ENCODE measurements at places on chromosomes 7 and 10.
A peak's percentile ranks its signal among the peaks of the same experiment; 100 is the strongest.

DNA sequence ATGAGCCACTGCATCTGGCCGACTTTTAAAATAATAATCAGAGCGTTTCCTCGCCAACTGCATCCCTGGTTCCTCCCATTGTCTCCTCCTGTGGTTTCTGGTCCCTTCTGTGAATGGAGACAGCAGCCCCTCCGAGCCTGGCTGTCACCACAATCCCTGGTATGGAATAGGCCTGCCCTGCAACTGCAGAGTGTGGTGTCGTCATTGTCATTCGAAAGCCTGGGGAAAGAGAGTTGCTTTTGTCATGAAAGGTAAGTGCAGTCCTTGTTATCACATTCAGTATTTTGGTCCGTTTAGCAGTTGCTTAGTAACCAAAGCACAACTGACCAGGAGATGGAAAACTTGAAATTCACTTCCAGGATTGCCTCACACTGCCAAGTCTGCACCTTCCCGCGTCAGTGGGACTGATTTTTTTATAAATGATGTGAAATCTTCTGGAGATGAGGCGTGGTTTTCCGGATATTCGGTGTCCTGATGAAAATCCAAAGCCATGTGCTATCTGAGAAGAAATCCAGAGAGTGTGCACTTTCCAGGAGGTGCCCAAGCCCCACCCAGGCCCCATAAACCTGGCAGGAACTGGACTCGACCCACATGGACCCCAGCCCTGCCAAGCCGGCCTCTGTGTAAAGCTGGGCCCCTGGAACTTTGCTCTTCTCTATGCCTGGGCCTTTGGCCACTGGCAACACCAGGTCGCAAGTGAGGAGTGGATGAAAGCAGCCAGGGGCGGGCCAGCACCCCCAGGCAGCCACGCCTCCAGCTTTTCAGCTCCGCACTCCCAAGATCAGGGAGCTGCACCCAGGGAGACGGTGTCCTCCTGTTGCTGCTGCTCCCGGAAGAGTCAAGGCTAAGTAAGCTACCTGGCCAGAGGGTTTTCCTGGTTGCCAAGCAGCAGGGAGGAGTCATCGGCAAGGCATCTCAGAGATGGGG lies 133.7 kb upstream of the SH2B2 start:
- peak; percentile 33 for DNase-seq

GRCh38 chr7:112152186-112152585 lies 54.0 kb downstream of the DOCK4 start:
- no peak for DNase-seq

- peak; percentile 49 for DNase-seq
These were observed 42.3 kb downstream of the BRI3 start for GRCh38 chr7:98323597-98324322.

DNA sequence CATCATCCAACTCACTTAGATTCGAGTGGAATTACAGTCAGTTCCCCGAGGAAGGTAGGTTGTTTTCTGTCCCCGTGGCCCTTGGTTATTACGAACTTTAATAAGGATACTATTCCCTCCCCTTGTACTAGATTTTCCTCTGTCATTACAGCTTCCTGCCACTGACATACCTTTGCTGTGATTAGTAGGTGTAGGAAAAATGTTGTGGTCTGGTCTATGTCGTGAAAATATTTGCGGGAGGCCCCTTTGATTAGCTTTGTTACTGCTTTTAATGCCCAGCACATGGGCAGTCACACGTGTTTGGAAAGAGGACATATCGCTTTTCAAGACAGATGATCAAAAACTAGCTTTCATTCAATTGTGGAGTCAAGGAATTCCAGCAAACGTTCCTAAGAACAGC lies 92.2 kb downstream of the GATA3 start:
- no peak for DNase-seq

GRCh38 chr7:112779667-112780066 lies 10.5 kb downstream of the TMEM168 start:
- DNase-seq, result no peak

- no peak for DNase-seq
These were observed 13.4 kb downstream of the NOC3L start for GRCh38 chr10:94349327-94349726.

GRCh38 chr10:121975295-121976086 lies 474 bp upstream of the NSMCE4A start:
- DNase-seq, result no peak

- no peak for DNase-seq
These were observed 13.1 kb downstream of the BRAT1 start for GRCh38 chr7:2542011-2542915.

DNA sequence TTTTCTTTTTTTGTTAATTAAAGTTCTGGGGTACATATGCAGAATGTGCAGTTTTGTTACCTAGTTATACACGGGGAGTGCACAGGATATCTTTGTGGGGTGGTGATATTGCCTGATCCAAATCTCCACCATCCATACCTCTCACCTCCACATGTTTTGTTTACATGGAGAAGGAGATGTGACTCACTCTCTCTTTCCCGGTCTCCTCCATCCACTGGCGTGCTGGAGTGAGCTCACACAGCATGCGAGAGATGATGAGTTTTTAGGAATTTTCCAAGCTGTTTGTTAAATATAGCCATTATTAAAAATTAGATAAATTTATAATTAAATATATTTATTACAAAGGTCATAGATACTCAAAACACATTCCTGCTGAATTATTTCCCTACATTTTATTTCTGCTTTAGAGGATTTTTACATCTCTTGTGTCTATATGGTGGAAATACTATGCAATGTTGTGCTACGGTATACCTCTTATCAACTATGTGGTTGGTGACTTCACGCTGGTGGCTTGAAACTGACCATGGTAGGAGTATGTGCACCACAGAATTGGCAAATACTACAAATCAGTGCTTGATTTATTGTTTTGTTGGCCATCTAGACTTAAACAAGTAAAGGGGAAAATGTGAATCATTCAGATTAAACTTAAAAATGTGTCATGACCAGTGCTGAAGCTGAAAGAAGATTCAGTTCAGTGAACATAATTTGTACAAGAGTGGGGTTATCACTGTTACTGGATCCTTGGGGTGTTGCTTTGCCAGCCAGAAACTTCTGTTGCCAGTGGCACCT lies 107.9 kb upstream of the FAM180A start:
- no peak for DNase-seq

- no peak for DNase-seq
These were observed 178.1 kb upstream of the GALNT17 start for GRCh38 chr7:70953796-70954195.

GRCh38 chr7:131083781-131084180 lies 243.9 kb upstream of the MKLN1 start:
- DNase-seq, result no peak

- DNase-seq, result no peak
These were observed 9.3 kb downstream of the ADAP1 start for GRCh38 chr7:945147-945555.

- no peak for DNase-seq
These were observed 4.4 kb upstream of the EN2 start for GRCh38 chr7:155453296-155454182.

- DNase-seq, result no peak
These were observed 412.4 kb upstream of the NRP1 start for GRCh38 chr10:33746836-33747268.

GRCh38 chr7:94064541-94065191 lies 60.5 kb upstream of the BET1 start:
- no peak for DNase-seq

- DNase-seq, result peak; percentile 24
These were observed 47.9 kb upstream of the SLC35B4 start for GRCh38 chr7:134364619-134365037.

- DNase-seq, result no peak
These were observed 105.2 kb upstream of the PDLIM1 start for GRCh38 chr10:95395947-95396449.

DNA sequence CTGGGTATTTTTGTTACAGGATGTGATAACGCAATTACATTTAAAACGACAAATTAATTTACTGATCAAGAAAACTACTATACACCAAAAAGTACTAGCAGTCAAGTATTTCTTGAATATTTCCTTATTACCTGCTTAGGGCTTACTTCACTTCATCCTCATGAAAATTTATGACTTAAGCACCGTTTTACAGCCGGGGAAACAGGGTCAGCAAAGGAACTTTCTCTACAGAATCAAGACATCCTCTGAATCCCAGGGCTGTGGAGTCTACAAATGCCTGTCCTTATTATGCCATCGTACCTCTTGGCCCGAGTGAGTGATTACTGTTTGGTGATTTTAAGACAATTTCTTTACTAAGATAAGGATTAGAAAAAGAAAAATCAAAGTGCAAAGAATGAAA lies 248.3 kb downstream of the ZMYND11 start:
- no peak for DNase-seq

DNA sequence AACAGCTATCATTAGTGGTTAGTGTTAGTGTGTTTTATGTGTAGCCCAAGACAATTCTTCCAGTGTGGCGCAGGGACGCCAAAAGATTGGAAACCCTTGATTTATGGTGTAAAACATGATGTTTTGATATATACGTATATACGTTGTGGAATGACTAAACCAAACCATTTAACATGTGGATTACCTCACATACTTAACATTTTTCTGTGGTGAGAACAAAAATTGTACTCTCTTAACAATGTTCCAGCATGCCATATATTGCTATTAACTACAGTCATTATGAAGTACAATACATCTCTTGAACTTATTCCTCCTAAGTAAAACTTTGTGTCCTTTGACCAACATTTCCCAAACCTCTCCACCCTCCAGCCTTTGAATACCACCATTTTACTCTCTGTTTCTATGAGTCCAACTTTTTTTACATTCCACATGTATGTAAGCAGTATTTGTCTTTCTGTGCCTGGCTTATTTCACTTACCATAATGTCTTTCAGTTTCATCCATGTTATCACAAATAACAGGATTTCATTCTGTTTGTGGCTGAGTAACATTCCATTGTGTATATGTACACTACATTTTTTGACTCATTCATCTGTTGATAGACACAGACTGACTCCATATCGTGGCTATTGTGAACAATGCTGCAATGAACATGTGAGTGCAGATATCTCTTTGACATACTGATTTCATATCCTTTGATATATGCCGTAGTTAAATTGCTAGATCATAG lies 42.2 kb upstream of the MAGI2 start:
- DNase-seq, result peak; percentile 12

DNA sequence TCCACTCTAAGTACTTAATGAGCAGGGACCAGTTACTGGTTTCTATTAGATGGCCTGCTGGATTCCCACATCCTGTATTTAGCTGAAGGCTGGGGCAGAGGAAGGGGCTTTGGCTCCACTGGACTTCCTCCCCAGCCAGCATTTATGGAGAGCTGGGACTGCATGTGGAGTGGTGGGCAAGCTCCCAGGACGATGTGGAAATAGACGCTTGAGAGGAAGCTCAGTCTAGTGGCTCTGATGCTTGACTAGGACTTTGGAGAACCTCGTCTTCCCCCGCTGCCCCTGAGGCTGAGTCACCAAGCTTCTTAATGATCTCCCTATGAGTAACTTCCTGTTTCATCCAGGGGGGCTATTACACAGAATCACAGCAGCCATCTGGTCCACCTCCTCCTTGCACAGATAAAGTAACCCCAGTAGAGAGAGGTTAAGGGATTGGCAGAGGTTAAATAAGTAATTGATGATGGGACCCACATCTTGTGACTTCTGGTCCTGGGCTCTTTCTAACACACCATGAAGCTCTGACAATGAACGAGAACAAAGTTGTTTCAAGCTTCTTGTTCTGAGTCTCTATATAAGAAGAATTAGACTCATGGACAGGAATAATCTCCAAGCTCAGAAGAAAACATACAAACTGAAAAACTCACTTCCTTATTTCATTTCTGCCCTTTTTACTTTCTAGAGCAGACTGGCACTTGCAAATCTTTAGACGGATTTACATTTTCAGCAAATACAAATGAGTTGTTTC lies 126.2 kb downstream of the PRPF18 start:
- peak; percentile 74 for DNase-seq

DNA sequence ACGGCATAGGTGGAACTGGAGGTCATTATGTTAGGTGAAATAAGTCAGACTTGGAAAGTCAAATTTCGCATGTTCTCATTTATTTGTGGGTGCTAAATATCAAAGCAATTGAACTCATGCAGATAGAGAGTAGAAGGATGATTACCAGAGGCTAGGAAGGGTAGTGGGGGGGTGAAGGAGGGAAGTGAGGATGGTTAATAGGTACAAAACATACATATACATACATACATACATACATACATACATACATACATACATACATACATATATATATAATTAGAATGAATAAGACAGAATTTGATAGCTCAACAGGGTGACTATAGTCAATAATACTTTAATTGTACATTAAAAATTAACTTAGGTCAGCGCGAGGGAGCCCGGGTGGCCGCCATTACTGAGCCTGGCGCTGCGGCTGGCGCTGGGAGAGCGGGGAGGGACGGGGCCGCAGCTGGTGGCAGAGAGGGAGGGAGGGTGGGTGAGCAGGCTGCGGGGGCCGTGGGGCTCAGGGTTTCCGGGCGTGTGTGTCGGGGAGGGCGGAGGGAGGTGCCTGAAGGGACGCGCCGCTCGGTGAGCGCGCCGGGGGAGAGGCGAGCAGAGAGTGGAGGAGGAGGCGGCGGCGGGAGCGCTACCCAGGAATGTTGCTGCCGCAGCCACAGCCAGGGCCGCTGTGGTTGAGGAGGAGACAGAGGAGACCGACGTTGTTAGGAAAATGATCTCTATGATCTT lies 85.8 kb upstream of the EGFR start:
- DNase-seq, result peak; percentile 84

GRCh38 chr7:157188091-157188665 lies 49.5 kb downstream of the UBE3C start:
- DNase-seq, result no peak

- peak; percentile 68 for DNase-seq
These were observed 47.2 kb upstream of the TNRC18 start for GRCh38 chr7:5470816-5471215.

GRCh38 chr7:30869794-30870611 lies 41.6 kb upstream of the AQP1 start:
- no peak for DNase-seq

DNA sequence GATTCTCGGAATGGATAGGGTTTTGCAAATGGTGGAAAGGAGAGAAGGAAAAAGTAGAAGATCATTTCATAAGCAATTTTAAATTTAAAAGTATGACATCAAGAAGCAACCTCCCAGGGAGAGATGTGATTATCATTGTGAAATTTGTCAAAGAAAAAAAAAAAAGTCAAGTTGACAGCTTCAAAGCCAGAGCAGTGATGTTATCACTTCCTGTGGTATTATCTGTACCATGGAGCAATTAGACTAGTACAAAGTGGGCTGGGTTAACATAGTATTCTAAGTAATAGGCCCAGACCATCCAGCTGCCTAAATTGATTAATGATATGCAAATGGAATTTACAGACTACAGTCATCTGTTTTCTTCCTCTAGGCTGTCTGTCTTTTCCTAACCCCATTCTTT lies 84.0 kb upstream of the NPY start:
- DNase-seq, result no peak

Data from AG08396 (cell line).